ENCODE measurements at places on chromosomes 1 and 21. TPM values are rescaled to one million over a fixed set of nuclear protein-coding genes. Genes with fewer than 3 reads are reported as not detected.
A peak's percentile ranks its signal among the peaks of the same experiment; 100 is the strongest.

DNA sequence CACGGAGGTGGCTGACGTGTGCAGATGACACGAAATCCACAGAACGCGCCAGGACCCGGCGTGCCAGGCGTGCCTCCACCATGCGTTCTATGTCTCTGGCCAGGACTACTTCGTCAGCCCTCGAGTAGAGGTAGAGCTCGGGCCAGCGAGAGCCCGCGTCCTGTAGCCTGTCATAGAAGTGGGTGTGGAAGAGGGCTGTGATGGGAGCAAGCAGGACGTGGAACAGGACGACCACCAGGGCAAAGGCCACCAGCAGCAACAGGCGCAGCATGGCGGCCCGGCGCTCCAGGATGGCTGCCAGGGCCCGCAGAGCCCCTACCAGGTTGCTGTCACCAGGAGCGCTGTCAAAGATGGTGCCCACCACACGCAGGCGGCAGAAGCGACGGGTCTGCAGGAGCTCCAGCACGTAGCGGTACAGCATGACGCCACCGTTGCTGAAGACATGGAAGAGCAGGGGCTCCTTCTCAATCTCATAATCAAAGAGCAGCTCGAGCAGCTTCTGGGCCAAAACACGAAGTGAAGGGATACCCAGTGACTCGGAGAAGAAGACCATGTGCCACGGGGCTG lies 19.6 kb downstream of the TMEM53 start:
- no peak for DNase-seq
- H3K27ac ChIP-seq, result no peak overlapping the region
- peaks cover 32% of the 10 kb centered on the region for H3K36me3 ChIP-seq

- no peak overlapping the region for H3K27ac ChIP-seq
- DNase-seq, result no peak
- H3K4me3 ChIP-seq, result no peak overlapping the region
- peaks cover 2% of the 10 kb centered on the region for H3K36me3 ChIP-seq
- no peaks in the 10 kb centered on the region for H3K4me1 ChIP-seq
Measured at GRCh38 chr1:92870591-92870990, 38.8 kb downstream of the RPL5 start.

GRCh38 chr1:240255922-240256321 lies 164.2 kb downstream of the FMN2 start:
- H3K27me3 ChIP-seq, result no peaks in the 10 kb centered on the region
- no peak overlapping the region for H3K27ac ChIP-seq
- H3K4me3 ChIP-seq, result no peak overlapping the region
- H3K36me3 ChIP-seq, result no peaks in the 10 kb centered on the region
- H3K4me1 ChIP-seq, result no peaks in the 10 kb centered on the region

DNA sequence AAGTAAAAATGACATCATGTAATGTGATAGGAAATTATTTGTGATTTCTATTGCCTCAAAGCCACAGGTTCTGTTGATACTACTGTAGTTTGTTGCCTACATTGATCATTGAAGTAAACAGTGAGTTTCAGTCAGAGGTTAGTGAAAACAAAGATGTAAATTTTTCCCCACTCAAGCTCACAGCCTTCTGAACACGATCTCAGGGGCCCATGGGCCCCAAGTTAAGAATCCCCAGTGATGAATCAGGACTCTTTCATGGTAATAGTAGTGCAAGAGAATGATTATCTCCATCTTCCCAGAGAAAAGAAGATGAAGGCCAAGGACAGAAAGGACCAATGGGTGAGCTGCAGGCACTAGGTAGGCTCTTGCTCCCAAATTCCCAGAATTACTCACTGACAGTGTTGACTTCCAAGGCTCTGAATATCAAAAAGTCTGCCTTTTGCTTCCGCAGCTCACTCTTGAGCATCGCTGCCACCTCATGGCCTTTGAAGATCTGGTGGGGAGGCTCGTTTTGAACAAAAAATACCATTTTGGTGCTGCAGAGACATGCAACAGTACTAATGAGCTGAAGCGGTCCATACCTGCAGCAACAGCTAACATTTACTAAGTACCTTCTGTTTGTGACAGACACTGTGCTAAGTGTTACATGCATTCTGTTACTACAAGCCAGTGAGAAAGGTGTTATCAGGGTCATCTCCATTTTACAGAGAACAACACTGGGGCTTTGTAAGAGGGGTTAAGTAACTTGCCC lies 113.3 kb downstream of the KIAA0319L start:
- DNase-seq, result peak; percentile 42
- no peaks in the 10 kb centered on the region for H3K4me1 ChIP-seq
- no peak overlapping the region for H3K27ac ChIP-seq
- no peaks in the 10 kb centered on the region for H3K27me3 ChIP-seq
- H3K4me3 ChIP-seq, result no peak overlapping the region
- peaks cover 100% of the 10 kb centered on the region for H3K36me3 ChIP-seq

- H3K4me1 ChIP-seq, result no peaks in the 10 kb centered on the region
- peaks cover 29% of the 10 kb centered on the region for H3K27me3 ChIP-seq
- H3K4me3 ChIP-seq, result no peak overlapping the region
- DNase-seq, result no peak
- H3K27ac ChIP-seq, result no peak overlapping the region
- no peaks in the 10 kb centered on the region for H3K36me3 ChIP-seq
Measured at GRCh38 chr1:169683661-169684060, 27.8 kb downstream of the SELL start.

GRCh38 chr21:36647279-36648093 lies 51.4 kb upstream of the SIM2 start:
- no peak for DNase-seq
- peaks cover 29% of the 10 kb centered on the region for H3K27me3 ChIP-seq
- no peaks in the 10 kb centered on the region for H3K4me1 ChIP-seq
- no peak overlapping the region for H3K4me3 ChIP-seq
- H3K36me3 ChIP-seq, result no peaks in the 10 kb centered on the region
- H3K27ac ChIP-seq, result no peak overlapping the region

GRCh38 chr1:174680101-174680500 lies 232.3 kb downstream of the GPR52 start:
- H3K4me1 ChIP-seq, result peaks cover 5% of the 10 kb centered on the region
- H3K36me3 ChIP-seq, result no peaks in the 10 kb centered on the region
- H3K4me3 ChIP-seq, result no peak overlapping the region
- H3K27me3 ChIP-seq, result no peaks in the 10 kb centered on the region
- H3K27ac ChIP-seq, result no peak overlapping the region

GRCh38 chr21:35893156-35893555 lies 167.2 kb downstream of the SETD4 start:
- H3K4me1 ChIP-seq, result no peaks in the 10 kb centered on the region
- no peak overlapping the region for H3K4me3 ChIP-seq
- no peak overlapping the region for H3K27ac ChIP-seq

GRCh38 chr1:33244809-33245186 lies 11.5 kb upstream of the ZNF362 start:
- no peaks in the 10 kb centered on the region for H3K27me3 ChIP-seq
- H3K27ac ChIP-seq, result no peak overlapping the region
- H3K36me3 ChIP-seq, result no peaks in the 10 kb centered on the region
- no peaks in the 10 kb centered on the region for H3K4me1 ChIP-seq

GRCh38 chr1:160204526-160205241 lies 500 bp upstream of the PEA15 start:
- H3K4me1 ChIP-seq, result peaks cover 45% of the 10 kb centered on the region
- DNase-seq, result no peak
- H3K27me3 ChIP-seq, result no peaks in the 10 kb centered on the region
- peak overlapping the region; percentile 89 for H3K27ac ChIP-seq
- H3K4me3 ChIP-seq, result peak overlapping the region; percentile 98

DNA sequence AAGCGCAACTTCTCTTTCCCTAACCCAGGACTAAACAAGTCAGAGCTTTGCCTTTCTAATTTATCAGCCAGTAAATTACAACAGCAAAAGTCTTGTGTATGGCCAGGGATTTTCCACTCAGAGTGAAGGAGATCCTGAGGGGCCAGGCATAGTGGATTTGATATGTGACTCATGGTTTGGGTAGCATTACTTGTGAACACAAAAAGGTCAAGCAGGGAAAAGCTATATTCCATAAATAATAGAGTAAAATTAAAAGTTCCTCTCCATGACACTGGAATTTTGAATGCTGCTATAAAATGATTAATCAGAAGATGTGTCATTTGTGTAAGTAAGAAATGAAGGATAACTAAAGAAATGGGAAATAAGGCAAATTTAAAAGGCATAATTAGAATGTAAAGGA lies 284.8 kb downstream of the HLX start:
- H3K4me3 ChIP-seq, result no peak overlapping the region
- no peaks in the 10 kb centered on the region for H3K36me3 ChIP-seq

The NBPF4 gene
- total RNA-seq, result not detected

The MROH9 gene
- total RNA-seq, result not detected

The TMEM240 gene
- 8.7 TPM for total RNA-seq

The SPATA46 gene
- not detected for total RNA-seq

The OR10K1 gene
- not detected for total RNA-seq

The DNAJC28 gene
- total RNA-seq, result 0.83 TPM

The CSF1 gene
- total RNA-seq, result 53.3 TPM

The ARHGAP30 gene
- 4.7 TPM for total RNA-seq
